Activated CD4-positive, alpha-beta T cell treated with anti-CD3 and anti-CD28 coated beads for 4 hours (primary cell): ENCODE measurements at places on chromosomes 7 and 10.

DNA sequence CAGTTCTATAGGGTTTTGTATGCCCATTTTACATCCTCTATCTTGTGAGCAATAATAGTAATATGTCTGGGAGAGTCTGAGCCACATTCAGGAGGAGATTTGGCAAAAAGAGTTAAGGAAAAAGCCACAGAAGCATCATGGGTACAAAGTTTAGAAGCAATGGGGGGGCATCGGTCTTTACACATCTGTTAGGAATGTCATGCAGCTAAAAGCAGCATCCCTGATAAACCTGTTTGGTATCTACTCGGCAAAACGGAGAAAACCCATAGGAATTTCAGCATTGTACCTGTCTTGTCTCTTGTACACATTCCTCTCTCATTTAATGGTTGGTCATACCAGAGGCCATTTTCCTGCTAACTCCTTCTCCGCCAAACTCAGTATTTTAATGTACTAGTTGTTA is 12.5 kb upstream of the HERPUD2 start:
- DNase-seq = no peak

- no peak for DNase-seq
These were observed 24.4 kb downstream of the BAG3 start for GRCh38 chr10:119675483-119676170.

DNA sequence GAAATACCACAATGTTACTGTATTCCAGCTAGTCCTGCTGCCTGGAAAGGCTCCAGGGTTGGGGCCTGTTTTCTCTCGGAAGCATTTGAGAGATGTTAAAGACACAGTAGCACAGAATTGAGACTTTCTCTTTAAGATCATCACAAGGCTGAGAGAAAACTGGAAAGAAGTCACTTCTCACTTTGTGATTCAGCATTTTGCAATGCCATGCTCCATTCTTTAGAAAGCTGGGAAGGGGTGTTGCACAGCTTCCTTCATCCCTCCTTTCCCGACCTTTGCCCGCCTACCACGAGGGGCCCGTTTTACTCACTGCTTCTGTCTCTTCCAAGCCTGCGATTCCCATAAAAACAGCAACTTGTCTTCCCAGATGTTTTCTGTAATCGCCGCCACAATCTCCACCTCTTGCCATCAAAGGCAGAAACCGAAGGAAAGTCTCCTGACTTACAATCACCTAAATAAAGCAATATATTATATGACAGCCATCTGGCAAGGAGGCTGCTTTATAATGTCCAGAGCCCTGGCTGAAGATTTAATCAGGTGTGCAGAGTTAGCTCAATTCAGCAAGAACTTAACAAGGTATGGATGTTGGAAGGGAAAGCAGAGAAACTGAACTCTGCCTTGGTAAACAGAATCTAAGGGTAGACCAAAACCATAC is 18.9 kb downstream of the NOD1 start:
- no peak for DNase-seq

DNA sequence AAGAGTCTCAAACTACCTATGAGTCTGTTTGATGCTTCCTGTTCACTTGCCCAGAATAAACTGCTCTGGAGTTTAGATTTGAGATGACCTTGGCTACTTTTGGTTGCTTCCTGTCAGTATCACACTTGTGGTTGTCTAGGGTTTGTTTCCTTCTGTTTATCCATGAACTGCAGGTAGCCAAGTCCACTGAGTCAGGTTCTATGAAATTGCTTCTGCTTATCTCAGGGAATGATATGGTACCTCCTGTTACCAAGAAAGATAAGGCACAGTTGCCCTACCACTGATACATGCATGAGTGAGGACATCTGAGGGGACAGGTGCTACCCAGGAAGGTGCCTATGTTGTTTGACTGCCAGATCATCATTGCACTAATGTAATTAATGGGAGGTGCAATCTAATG is 15.8 kb upstream of the EEPD1 start:
- DNase-seq = no peak

DNA sequence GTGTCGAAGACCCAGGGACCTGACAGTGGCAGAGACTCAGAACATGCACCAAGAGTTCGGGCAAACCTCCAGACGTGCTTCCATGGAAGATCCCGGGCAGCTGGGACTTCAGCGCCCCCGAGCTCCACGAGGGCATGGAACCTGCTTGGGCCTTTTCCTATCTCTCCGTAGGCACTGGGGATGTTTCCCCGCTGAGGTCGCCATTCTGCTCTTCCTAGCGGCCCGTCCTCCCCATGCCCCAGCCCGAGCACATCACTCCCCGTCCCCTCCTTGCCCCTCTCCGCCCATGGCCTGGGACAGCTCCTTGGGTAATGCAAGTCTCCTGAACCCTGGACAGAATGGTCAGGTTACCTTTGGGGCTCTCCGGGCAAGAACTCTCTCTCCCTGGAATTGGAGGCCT is 32.3 kb upstream of the SHH start:
- no peak for DNase-seq

DNA sequence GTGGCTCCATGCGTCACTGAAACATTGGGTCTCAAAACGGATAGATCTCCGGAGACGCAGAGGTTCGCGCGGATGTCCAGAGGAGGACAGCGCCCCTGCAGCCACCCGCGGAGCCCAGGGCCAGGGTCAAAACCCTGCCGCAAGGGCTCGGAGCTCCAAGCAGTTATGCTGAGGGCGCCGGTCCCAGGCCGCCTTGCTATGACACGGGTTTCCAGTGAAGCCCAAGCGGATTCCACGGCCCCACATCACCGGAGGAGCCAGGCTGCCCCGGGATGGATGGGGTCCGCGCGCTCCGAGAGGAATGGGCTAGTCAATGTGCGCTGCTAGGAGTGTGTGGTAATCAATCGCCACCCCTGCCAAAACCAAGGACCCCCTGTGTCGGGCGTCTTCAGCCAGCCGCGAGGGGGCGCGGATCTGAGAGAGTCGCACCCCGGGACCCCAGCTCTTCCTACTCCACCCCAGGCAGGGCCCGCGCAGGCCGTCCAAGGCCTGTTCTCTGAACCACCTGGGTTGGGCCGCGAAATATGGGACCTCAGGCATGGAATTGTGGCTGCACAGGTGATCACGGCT is 5.6 kb upstream of the EMX2 start:
- no peak for DNase-seq
